Brain microvascular endothelial cell (primary cell): ENCODE measurements at places on chromosomes 7 and 10.

DNA sequence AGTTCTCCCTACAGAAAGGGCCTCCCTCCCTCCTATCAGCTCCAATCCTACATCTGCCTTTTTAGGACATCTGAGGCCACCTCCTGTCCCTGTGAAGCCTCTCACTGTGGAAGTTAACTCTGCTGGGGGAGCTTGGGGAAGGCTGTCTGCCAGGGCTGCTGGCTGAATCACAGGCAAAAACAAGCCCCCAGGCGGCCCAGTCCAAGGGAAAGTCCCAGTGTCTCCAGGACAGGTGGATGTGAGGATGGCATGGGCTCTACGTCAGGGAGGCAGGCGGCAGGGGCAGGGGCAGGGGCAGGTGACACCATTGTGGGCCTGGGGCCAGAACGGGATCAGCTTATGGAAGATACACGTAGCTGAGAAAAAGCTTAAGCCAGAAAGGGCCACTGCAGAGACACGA lies 240.2 kb downstream of the MAD1L1 start:
- no peak for DNase-seq

GRCh38 chr7:132735476-132735875 lies 159.2 kb upstream of the PLXNA4 start:
- no peak for DNase-seq

- DNase-seq: no peak
Observed at GRCh38 chr7:150942001-150942590, 36.0 kb downstream of the KCNH2 start.

- no peak for DNase-seq
Observed at GRCh38 chr10:89888321-89889070, 187.1 kb downstream of the KIF20B start.

DNA sequence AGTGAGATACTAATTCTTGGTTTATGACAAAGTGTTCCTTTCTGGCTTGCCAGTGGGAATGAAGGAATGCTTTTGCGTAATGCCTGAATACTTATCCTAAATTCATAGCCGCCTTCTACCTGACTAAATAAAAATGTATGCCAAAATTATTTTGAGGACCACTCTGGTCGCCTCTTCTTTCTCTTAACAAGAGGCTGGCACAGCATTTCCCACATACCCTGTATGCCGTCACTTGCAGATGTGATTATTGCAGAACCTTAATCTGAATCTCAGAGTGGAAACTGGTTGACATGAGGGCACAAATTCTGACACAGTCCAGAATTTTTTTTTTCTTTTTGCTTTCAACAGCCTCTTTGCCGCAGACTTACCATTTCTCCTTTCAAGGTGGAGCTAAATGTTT lies 124.6 kb upstream of the GLCCI1 start:
- DNase-seq: no peak

DNA sequence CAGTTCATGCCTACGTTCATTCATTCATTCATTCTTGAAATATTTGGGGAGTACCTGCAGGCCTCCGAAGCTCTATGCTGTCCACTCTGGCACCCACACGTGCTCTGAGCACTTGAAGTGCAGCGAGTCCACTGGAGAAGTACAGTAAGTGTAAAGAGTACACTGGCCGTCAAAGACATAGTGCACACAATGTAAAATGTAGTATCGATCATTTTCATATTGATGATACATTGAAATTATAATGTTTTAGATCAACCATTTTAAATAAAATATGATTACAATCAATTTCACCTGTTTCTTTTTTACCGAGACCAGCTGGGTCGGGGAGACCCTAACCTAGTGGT lies 37.0 kb upstream of the PURB start:
- no peak for DNase-seq

- DNase-seq: no peak
Observed at GRCh38 chr10:96688789-96689188, 31.5 kb downstream of the PIK3AP1 start.

GRCh38 chr10:106815427-106816043 lies 349.0 kb downstream of the SORCS1 start:
- no peak for DNase-seq

- DNase-seq: no peak
Observed at GRCh38 chr10:131146790-131147189, 164.7 kb downstream of the TCERG1L start.

GRCh38 chr10:129331207-129331838 lies 135.7 kb upstream of the MGMT start:
- DNase-seq: no peak

DNA sequence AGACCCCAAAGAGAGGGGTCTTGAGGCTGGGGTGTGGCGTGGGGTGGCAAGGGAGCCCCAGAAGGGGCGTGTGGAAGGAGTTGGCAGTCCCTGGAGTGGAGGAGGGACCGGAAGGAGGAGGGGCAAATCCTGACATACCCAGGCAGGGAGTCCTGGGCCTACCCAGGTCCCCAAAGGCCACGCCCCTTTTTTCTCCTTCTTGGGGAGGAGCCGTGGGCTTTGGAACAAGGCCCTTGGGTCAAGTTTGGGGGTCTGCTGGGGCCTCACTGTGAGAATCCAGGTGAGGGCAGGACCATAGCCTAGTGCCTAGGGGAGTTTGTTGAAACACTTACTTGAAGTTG lies 1.2 kb upstream of the SMARCD3 start:
- DNase-seq: peak; percentile 8

DNA sequence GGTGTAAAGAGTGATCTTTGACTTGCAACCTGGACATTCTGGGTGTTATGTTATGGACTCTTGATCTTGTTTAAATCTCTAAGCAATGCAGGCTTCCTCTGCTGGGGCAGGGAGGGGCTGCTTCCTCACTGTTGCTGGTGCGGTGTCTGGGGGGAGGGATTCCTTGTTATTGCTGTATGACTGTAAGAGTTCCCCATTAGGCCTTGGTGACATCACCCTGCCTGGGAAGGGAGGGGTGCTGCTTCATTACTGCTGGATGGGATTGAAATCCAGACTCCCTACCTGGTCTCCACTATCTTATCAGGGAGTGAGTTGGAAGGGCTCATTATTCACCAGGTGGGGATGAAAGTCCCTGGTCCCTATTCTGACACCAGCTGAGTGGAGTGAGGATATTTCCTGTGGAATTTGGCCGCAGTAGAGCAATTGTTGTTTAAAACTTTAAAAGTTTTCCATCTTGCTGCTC lies 8.8 kb downstream of the OGDH start:
- no peak for DNase-seq

- DNase-seq: no peak
Observed at GRCh38 chr10:73368238-73368637, 9.6 kb upstream of the CFAP70 start.

GRCh38 chr7:26616235-26616634 lies 248.2 kb downstream of the SKAP2 start:
- no peak for DNase-seq

- peak; percentile 96 for DNase-seq
Observed at GRCh38 chr10:80498833-80499741, 38.6 kb upstream of the SH2D4B start.

DNA sequence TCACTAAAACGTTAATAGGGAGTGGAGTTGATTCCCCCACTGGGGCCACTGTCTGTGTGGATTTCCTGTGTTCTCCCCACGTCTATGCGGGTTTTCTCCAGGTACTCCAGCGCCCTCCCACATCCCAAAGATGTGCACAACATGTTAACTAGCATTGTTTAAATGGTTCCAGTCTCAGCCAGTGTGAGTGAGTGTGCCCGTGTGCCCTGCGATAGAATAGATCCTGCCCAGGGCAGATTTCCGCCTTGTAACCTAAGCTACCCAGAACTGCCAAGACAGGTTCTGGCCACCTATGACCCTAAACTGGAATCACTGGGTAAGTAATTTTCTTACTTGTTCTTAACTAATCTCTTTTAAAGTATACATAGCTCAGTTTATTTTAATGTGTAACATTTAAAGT lies 58.5 kb downstream of the CCDC6 start:
- DNase-seq: no peak

GRCh38 chr10:78491812-78492211 lies 458.1 kb downstream of the RPS24 start:
- DNase-seq: no peak

- no peak for DNase-seq
Observed at GRCh38 chr7:53947732-53948131, 594.4 kb upstream of the VSTM2A start.

GRCh38 chr10:3755440-3756359 lies 29.3 kb downstream of the KLF6 start:
- peak; percentile 68 for DNase-seq
